ENCODE measurements at places on chromosomes 13 and 19.

DNA sequence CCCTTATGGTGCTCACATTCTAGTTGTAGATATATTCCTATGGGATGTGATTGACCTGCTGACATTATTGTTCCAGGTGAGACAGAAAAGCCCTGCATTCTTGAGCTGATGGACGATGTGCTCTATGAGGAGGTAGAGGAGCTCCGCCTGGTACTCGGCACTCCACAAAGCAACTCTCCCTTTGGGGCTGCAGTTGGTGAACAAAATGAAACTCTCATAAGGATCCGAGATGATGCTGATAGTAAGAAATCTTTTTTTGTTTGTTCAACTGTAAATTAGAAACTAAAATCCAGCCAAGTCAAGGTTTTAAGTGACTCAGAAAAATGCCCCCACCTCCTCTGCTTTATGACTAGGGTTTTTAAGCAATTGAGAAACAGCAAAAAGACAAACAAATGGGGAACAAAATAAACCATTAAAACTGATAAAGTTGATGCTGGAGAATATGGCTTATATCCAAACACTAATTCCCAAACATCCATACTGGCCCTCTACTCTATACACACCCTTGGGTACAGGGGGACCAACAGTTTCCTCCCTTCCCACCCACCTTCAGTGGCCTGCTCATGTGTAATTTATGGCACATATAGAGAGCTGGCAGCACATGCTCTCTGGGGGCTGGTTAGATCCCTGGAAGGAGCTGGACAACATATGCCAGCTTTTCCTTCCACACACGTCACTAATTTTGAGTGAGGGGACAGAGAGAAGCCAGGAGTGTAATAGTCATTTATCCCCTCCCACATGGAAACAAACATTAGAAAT, 139.6 kb downstream of the STOML3 start:
- no peak for DNase-seq

GRCh38 chr13:27374126-27374613, 50.2 kb upstream of the GTF3A start:
- no peak for DNase-seq

DNA sequence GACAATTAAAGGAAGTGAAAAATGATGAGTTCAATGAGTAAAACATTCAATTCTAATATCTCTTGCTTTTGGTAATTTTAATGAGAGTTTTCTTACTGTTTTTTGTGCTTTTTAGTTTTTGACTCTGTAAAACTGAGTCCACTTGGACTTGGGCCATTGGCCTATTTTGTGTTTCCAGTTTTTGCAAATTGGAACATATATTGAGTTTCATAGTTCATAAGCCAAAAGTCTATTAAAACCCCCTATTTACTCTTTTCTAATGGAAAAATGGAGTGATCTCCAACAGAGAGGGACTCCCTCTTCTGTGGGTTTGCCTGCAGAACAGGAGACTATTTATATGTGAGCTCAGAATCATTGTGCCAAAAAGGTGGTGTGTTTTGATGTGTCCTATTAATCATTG, 219.7 kb upstream of the SPRY2 start:
- DNase-seq: no peak

DNA sequence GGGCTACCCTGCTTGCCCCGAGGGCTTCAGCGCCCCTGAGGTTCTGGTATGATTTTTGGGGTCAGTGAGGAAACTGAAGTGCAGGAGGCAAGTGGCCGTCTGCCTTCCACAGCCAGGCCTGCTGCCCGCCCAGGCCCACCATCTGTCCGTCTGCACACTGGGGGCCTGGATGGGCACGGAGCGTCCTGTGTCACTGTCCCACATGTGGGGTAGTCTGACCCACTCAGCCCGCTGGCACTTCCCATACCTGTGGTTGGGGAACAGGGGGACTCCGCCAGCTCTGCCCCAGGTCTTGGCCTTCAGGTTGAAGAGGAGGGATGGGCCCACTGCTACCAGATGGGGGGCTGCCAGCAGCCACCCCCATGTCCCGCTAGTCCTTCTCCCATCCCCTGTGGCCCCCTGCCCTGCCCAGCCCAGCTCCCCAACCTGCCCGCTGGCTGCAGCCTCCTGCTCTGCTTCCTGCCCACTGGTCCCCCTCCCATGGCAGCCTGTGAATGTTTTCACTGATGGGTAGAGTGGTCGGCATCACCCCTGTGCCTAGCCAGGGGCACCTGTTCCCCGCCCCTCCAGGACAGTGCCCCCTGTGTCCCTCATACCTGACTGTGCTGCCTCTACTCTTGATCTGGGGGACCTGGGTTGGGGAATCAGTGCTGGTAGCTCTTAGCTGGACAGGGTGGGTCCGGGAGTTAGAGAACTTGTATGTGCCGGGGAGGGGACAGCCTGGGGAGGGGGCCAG, 9.5 kb downstream of the PIAS4 start:
- no peak for DNase-seq

- no peak for DNase-seq
Observed at GRCh38 chr13:32955881-32956594, 60.2 kb upstream of the KL start.

- no peak for DNase-seq
Observed at GRCh38 chr13:113663934-113664333, 3.1 kb upstream of the GRK1 start.

- DNase-seq: no peak
Observed at GRCh38 chr19:7864690-7865074, 9.5 kb downstream of the PRR36 start.

- DNase-seq: no peak
Observed at GRCh38 chr13:111183087-111183645, 68.1 kb downstream of the ARHGEF7 start.

DNA sequence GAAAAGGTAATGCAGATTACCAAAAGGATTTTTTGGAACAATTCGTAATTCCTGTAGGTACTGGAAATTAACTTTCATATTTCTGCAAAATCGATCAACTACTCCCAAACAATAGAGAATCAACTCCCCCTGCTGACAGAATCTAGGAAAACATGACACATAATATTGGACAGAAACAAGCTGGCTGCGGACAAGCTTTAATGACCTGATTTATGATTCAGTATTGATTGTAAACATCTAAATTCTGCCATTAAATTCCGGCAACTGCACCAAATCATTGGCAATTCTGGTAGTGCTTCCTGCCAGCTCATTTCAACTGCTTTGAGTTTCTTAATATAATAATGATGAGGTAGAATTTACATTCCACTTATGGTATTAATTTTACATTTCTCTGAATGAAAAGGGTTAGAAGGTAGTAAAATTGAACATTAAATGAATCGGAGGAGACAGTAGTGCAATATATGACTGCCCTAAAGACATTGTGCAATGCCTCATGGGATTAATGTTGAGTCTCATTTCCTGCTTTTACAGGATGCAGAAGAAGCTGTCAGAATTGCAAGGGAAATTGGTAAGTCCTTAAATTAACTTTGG, 146.5 kb downstream of the PCCA start:
- peak; percentile 68 for DNase-seq

Data from cardiac fibroblast (primary cell).